ENCODE measurements at places on chromosomes 1 and 21.

DNA sequence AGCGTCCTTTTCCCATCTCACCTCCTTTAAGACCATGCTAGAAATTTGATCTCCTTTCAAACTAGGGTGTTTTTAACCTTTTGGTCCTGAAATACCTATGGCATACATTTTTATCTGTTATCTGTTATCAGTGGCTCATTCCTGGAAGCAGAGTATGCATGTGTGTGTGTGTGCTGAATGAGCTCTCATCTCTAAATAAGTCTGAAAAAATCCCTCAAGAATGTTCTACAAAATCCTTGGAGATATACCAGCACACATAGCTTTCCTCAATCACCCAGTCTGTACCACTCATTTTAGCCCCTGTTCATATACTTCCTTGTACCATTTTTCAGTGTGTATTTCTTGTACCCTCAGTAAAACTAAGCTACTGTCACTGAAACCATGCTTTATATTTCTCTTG lies 6.0 kb upstream of the DARS2 start:
- DNase-seq = no peak

GRCh38 chr1:109894823-109895719 lies 15.6 kb upstream of the CSF1 start:
- no peak for DNase-seq

GRCh38 chr1:59083946-59084865 lies 212.7 kb upstream of the FGGY start:
- DNase-seq = no peak

- no peak for DNase-seq
Measured at GRCh38 chr1:12179111-12179519, 12.3 kb downstream of the TNFRSF1B start.

DNA sequence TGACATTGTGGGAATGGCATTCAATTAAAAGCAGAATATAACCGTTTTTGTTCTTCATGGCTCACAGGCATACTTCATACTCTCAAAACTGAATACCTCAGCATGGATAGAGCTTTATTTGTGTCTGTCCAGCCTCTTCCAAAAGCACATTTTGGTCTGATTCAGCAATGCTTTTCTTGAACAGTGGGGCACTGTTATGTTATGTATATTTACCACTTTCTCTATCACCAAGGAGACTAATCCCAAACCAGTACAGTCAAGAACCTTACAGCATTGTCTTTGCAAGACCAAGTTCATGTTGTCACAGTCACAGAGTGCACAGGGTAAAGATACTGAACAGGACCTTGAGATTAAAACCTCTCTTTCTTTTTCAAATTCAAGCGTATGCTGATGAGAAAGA lies 582.8 kb downstream of the PTBP2 start:
- no peak for DNase-seq

- DNase-seq = no peak
Measured at GRCh38 chr1:100778748-100779147, 59.2 kb downstream of the VCAM1 start.

- DNase-seq = no peak
Measured at GRCh38 chr1:181601186-181601950, 118.1 kb downstream of the CACNA1E start.

- no peak for DNase-seq
Measured at GRCh38 chr1:46525253-46525983, 26.0 kb downstream of the KNCN start.

- no peak for DNase-seq
Measured at GRCh38 chr1:242530761-242531160, 6.3 kb upstream of the PLD5 start.

GRCh38 chr1:161139766-161140165 lies 7.3 kb upstream of the DEDD start:
- DNase-seq = no peak

- DNase-seq = no peak
Measured at GRCh38 chr1:180631194-180631765, 542 bp upstream of the XPR1 start.

- no peak for DNase-seq
Measured at GRCh38 chr21:43012596-43012995, 38.2 kb downstream of the PKNOX1 start.

DNA sequence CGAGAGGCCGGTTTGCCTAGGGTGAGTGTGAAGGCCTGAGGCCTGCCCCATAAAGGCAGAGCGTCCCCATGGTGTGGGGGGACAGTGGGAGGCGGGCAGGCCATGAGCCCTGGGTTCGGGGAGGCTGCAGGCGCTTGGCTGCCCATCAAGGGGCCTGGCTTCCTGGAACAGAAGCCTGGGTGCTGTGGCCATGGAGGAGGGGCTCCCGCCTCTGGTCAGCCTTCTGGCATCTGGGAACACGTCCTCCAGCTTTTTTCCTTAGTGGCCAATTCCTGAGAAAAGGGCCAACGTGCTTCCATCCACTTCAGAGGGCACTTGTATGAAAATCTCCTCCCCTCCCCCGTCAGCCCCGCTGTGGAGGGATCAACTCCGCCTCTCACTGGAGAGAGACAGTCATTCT lies 58.7 kb downstream of the PRDM16 start:
- no peak for DNase-seq

DNA sequence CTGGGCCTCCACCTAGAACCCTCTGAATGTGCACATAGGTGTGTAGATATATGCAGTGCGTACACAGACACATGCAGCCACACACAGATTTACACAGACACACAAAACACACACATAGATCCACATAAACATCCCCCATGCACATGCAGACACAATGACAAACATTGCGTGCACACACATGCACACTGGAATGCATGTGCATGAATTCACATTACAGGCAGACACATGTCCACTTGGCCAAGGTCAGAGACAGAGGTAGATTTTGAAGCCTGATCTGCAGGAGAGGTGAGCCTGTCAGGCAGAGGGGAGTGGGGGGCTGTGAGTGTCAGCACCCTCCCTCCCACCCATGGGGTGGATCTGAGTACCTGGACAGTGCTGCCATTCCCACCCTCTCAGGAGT lies 338.5 kb downstream of the PTPRU start:
- no peak for DNase-seq

DNA sequence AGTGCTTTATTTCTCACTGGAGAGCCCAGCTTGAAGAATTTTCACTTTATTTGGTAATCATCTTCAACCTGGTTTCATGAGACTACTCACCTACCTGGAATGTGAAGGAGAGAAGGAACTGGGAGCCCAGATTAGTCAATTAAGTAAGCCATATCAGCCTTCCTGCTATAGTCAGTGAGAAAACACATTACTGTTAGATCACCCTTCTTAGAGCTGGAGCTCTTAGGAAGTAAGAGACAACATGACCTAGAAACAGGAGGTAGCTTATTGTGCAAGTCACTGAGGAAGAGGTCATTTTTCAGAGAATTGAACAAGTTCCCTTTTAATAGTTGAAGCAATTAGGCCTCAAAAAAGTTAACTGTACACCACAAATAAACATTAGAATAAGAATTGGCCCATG lies 49.2 kb upstream of the TEKT2 start:
- DNase-seq = no peak

DNA sequence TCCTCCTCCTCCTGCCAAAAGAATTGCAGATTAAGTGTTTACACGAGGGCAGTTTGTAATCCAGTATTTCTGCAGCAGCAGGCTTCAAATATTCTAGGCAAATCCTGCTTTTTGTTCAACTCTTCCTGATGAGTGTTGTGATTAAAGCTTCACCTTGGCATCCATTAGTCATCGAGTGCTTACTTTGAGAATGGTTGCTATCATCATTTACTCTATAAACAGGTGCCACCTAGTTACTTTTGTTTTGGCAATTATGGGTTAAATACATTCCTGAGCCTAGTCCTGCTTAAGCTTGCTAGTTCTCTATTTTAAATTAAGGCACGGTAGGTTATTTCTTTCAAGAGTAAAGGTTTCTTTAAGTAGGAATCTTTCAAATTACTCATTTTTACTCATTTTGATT lies 20.3 kb downstream of the PDC start:
- no peak for DNase-seq

- no peak for DNase-seq
Measured at GRCh38 chr1:245383396-245384330, 228.9 kb downstream of the KIF26B start.

- DNase-seq = no peak
Measured at GRCh38 chr1:167276969-167277368, 56.3 kb downstream of the POU2F1 start.

DNA sequence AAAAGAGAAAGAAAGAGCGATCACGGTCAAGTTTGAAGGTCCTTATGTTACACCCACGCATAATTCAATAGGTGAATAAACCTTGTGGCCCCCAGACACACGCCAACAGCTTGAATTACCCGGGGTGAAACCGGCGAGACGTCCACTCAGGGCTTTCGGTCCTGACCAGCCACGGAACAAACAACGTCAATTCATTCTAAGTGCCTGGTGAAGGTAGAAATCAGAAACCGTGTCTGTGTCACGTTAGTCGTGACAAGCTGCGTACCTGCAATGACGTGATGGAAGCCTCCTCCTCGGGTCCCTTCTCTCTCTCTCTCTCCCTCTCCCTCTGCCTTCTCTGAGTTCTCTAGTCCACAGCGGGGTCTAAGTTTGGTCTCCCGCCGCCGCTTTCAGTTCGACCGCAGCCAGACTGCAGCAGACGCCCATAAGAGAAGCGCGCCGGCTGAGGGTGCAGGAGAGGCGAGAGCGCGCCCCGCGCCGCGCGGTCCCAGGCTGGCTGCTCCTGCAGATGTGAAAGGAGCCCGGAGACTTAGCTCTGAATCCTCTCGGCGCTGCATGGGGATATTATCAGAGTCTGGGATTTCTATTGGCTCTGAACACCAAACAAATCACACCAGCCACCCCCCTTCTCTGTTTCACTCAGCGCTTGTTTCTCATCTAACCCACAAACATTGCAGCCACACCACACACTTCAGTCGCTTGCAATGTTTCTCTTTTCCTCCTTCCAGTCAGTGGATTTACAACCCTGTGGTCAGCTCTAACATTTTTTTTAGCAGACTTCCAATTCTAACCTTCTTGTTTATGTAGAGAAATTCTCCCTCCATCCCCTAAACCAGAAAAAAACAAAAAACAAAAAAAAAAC lies at the start of gene GREM2:
Gene GREM2, minus strand, starts transcription at position 537 of the 862 bp plus-strand sequence. CDS start 118,680 bp downstream, outside the sequence.
- DNase-seq = peak; percentile 65

GRCh38 chr1:116340506-116341231 lies 32.4 kb upstream of the ATP1A1 start:
- no peak for DNase-seq

DNA sequence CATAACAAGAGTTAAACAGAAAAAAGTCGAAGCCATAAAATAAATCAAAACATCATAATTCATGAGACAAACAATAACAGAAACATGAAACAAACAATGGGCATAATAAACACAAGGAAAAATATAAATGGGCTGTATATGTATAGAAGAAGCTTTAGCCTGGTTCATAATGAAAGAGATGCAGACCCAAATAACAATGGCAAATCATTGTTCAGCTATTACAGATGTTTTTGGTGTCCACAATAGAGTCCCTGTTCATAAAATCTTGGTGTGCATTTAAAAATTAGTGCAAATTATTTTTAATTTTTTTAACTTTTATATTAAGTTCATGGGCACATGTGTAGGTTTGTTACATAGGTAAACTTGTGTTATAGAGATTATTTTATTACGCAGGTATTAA lies 1185.9 kb upstream of the B3GALT2 start:
- no peak for DNase-seq

DNA sequence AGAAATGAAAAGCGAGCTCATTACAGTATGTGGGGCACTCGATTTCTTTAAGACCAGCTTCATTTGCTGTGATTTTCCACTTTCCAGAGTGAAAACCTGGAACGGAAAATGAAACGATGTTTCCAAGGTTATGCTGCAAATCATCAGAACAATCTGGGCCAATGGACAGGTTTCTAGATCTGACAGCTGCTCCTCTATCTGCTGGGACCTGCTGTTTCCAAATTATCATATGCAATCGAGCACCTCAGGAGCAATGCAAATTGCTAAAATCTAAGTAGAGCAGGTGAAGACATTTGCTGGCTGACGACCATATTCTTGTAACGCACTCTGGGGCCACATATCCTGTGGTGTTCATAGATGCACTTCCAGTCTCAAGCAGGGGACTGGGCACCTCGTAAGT lies 39.7 kb upstream of the TIAM1 start:
- DNase-seq = no peak

DNA sequence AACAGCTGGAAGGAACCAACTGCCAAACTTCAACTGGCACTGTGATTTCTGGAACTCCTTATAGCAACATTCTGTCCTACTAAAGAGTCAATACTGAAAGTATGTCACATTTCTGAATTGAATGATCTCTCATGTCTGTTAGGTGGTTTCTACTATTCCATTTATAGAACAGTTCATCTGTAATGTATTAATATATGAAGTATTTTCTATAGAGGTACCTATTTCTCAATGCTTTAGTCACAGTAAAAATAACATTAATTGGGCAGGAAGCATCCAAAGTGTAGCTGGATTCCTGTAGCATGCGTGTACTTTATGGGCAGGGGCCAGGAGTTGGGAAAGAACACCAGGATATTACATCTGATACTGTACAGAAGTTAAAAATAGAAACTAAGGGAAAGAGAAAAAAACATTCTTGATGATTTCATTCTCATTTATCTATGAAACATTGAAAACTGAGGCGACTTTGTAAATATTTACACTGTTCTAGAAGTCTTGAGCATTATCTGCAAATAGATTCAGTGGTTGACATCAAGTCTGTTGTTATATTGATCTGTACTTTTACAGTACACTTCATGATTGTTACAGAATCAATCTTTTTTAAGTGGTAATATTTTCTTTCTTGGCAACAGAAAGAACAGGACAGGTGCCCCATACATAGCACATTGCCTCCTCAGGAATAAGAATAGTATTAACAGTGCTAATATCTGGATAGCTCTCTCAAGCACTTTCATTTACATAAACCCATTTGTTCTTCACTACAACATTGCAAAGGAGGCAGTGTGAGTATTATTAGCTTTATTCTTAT lies 6.2 kb upstream of the ZNF281 start:
- DNase-seq = peak; percentile 75

- DNase-seq = no peak
Measured at GRCh38 chr1:226463925-226464586, 56.2 kb upstream of the PARP1 start.

GRCh38 chr1:219514728-219515127 lies 98.2 kb downstream of the ZC3H11B start:
- no peak for DNase-seq

- no peak for DNase-seq
Measured at GRCh38 chr1:22769932-22770331, 59.3 kb downstream of the EPHB2 start.

- no peak for DNase-seq
Measured at GRCh38 chr1:171220581-171221054, 27.7 kb upstream of the FMO1 start.

DNA sequence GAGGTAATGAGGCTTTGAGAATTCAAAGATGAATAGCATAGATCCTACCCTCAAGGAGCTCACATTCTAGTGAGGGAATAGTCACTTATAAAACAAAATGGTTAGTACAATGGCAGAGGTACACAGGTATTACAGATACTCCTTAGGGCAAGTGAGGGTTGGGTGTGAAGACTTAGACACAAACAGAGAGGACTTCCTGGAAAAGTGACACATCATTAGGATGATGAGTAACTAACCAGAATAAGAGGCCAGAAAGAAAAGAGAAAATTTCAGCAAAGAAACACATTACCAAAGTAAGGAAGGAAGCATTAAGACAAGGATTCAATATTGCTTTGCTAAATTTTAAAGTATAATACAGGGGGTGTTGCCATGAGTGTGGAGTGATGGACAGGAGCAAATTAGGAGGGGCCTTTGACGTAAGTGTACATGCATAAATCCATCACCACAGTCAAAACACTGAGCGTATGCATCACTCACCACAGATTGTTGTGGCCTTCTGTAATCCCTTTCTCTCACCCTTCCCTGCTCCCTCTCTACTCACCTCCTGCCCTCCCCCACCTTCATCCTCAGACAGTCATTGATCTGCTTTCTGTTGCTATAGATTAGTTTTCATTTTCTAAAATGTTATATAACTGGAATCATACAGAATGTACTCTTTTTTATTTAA lies 7.9 kb downstream of the CD53 start:
- no peak for DNase-seq

Measured in sciatic nerve (tissue), 2 donors.